ENCODE measurements at places on chromosomes 6 and 20. TPM values are rescaled to one million over a fixed set of nuclear protein-coding genes. Genes with fewer than 3 reads are reported as not detected.

- no peak for DNase-seq
Observed at GRCh38 chr20:47050996-47051395, 156.4 kb downstream of the EYA2 start.

DNA sequence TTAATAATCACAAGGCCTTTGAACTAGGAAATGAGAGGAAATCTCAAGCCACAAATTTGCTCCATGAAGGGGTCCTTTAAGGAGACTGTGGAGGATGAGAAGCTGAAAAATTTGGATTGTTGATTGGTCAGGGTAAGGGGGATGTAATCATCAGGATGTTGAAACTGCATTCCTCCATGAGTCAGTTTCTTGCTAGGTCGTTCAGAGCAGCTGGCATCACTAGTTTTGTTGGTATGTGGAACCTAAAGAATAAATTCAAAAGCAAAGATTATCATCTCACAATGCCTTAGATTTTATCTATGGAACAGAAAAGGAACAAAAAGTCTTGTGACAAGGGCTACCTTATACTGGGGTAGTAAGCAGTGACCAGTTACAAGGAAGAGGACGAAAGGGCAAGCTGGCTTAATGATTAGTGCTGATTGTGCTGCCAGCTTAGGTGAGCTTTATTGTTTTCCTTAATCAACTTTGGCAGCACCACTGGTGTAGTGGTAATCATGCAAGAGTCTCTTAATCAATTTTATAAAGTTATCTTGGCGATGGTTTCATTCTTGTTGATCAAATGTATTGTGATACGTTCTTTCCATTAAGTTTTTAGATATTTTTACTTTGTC lies 36.6 kb downstream of the CRISP2 start:
- no peak for DNase-seq

- DNase-seq = no peak
Observed at GRCh38 chr20:51326201-51326819, 216.2 kb downstream of the NFATC2 start.

DNA sequence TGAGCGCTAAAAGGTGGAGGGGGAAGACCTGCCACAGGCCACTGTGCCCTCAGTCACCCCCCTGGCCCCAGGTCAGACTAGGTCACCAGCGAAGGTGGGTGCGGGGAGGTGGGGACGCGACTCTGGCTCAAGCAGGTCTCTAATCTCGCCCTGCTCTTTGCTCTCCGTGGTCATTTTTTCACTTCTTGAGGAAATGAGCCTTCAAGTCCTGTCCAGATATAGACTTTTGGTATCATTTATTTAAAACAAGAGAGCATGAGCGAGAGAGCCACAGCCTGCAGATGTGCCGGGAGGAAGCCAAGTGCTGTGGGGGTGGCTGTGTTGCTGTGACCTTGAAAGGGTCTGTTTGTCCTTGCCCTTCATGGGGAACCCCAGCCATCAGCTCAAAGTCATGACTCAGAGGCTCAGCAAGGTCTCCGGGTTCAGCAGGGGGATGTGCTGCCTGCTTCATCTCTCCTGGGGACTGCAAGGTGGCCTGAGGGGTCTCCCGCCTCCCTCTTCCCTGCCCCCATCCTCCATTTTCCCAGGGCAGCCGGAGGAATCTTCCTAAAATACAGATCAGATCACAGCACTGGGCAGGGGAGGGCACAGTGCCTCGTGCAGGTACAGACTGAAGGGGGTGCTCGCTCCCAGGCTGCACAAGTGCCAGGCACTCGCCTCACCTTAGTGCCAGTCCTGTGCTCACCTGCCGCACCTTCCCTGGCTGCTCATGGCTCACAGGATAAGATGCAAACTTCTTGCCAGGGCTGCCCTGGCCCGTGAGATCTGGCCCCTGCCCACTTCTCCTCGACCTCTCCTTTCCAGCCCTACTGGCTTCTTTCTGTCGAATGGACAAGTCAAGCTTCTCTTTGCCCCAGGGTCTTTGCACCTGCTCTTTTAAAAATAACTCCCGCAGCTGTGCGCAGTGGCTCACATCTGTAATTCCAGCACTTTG lies 26.5 kb downstream of the SULF2 start:
- DNase-seq = no peak

GRCh38 chr6:17091122-17091521 lies 10.7 kb upstream of the STMND1 start:
- DNase-seq = no peak

DNA sequence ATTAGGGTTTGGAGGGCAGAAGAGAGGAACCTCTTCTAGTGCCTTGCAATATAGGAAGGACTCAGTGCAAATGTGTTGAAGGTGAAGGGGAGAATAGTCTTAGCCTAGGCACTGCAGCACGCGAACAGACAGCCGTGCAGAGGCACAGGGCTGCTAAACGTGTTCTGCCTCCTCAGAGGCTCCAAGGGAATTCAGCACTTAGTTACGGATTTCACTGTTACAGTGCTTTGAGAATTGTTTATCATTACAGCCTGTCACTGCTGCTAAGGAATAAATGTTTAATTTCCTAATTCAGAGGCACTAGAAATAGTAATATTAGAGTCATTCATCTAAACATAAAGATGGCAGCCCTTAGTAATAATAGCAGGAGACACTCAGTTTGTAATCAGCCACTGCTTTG lies 116.4 kb upstream of the SLC22A16 start:
- DNase-seq = no peak

- DNase-seq = no peak
Observed at GRCh38 chr20:10747019-10747418, 73.2 kb upstream of the JAG1 start.

GRCh38 chr6:38156818-38157565 lies 337.5 kb downstream of the ZFAND3 start:
- DNase-seq = no peak

GRCh38 chr6:89749918-89750317 lies 69.7 kb downstream of the MDN1 start:
- DNase-seq = no peak

- DNase-seq = no peak
Observed at GRCh38 chr20:25011831-25012241, 19.3 kb upstream of the APMAP start.

DNA sequence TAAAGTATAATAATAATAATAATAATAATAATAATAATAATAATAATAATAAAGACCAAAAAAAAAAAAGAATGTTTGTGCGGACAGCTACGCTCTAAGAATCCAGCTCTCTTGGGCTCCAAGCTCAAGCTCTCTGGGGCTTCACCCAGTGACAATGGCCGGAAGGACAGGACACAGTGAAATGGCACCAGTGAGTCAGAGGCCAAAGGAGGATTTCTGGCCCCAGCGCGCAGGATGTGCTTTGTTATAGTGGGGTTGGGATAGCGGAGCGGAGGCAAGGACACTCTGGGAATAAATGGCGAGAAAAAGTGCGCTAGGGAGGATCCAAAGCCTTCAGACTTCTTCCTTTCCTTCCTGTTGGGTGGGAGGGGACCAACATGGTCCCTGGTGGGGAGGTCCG lies 38.2 kb downstream of the HLA-A start:
- no peak for DNase-seq

DNA sequence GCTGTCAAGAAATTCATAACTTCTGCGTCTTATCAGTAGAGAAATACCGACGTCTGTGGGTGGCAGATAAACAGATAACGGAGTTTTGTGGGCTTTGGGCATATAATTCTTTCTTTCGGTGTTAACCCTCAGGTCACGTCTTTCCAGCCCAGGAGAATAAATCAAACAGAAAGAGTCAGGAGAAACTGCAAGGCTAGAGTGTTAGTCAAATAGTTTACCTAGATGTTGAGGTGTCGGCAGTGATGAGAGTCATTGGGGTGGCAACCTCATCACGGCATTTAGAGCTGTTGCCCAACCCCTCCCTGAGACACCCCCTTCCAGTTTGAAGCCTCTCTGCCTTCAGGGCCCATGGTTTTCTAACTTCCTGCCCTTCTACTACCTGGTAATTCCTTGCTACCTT lies 49.5 kb downstream of the ADTRP start:
- no peak for DNase-seq

DNA sequence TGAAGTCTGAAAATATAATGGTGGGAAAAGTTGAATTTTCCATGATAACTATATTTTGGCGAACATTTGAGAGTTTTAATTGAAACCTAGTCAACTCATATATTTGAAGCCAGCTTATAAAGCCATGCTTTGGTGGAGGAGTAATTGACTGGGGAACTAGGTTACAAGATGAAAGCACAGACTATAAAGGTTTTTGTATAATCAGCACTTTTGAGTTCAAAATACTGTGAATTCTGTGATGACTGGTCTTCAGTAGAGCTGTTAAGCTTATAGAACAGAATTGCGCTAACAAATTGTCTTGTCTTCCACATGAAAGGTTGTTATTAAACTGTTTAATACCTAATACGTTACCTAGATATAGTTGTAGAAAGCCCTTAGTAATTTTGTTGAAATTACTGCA lies 159.1 kb upstream of the SCGN start:
- DNase-seq = no peak

DNA sequence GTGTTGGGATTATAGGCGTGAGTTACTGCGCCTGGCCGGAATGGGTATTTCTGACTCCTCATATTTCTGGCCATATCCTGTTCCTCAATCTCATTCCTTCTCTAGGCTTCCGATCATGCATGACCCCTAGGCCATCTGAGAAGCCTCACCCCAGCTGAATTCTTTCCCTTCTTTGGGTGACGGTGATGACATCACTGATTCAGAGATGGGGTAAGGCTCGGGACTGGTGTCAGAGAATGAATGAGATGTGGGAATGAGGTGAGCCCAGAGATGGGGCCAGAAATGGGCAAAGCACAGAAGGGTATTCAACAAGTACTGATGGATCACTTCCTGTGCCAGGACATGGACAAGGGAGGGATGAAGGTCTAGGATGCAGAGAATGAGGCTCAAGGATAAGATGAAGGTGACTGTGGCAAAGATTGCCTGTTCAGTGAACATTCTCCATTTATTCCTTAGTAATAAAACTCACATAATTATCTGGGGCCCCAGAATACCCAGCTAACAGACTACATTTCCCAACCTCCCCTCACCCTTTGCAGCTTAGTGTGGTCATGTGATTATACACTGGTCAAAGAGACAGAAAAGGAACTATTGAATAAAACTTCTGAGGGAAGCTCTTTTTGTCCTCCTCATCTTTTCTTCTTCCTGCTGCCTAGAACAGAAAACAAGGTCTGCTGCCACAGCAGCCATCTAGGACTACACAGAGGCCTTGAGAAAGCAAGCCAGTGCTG lies 39.6 kb downstream of the KIAA0319 start:
- no peak for DNase-seq

DNA sequence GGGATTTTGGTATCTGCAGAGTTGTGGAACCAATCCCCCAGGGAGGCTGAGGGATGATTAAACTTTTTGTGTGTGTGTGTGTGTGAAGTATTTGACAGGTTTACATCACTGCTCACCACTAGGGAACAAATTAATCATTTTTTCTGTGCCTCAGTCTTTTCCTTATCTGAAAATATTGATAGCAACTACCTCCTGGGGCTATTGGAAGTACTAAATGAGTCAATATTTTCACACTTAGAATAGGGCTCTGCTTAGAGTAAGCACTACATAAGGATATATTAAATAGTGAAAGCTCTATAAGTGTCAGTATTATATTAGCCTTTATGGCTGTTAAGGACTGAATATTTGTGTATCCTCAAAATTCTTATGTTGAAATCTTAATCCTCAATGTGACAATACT lies 155.2 kb upstream of the UST start:
- DNase-seq = no peak

- DNase-seq = no peak
Observed at GRCh38 chr20:8408587-8409307, 276.7 kb downstream of the PLCB1 start.

DNA sequence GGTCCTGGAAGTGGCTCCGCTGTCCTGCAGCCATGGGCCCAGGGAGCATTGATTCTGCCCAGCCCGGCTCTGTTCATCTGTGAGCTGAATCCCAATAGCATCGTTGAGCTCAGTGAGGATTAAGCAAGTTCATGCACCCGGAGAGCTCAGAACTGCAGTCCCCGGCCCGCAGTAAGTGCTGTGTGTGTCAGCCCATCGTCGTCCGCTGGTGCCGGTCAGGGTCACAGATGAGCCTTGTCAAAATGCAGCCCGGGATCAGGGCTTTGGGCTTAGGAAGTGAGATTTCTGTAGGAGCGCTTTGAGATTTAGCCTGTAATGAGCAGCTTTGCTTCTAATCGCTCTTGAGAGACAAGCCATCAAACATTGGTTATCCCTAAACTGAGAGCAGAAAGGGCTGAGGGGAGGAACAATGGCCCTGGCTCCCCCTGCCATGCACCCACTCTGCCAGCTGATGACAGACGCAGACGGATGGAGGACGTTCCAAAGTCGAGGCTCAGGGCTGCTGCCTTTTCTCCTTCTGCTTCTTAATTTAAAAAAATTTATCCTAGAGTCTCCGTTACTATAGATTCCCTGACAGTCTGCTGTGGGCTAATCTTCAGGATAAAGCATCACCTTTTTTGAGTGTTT lies 25.6 kb upstream of the SULF2 start:
- DNase-seq = no peak

DNA sequence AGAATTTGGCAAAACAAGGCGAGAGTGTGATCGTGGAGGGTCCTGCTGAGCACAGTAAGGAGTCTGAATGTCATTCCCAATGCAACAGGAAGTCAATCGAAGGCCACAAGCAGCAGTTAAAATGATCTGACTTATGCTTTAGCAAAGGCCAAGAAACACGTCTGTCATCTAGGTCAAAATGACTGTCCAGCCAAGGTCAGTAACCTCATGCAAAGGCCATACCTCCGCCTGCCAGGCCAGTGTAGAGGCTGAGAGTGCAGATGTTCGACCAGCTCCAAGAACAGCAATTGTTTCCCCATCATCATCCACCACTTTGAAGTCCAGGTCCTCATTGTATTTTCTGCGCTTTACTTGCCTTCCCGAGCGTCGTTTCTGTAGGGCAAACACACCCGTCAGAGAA lies 105.6 kb downstream of the CHD6 start:
- no peak for DNase-seq

- no peak for DNase-seq
Observed at GRCh38 chr6:163730246-163731210, 316.0 kb downstream of the QKI start.

- DNase-seq = no peak
Observed at GRCh38 chr6:154508573-154509375, 1.7 kb downstream of the CNKSR3 start.

IL17F gene
- polyA plus RNA-seq = not detected

HCK gene
- 2.2 TPM for polyA plus RNA-seq

MCHR2 gene
- polyA plus RNA-seq = not detected

TPBG gene
- polyA plus RNA-seq = 2.0 TPM

GGTLC1 gene
- not detected for polyA plus RNA-seq

ECHDC1 gene
- polyA plus RNA-seq = 31.9 TPM
